ENCODE measurements at places on chromosomes 2 and 18. TPM values are rescaled to one million over a fixed set of nuclear protein-coding genes. Genes with fewer than 3 reads are reported as not detected.

Gene SLC16A14
- total RNA-seq, result 0.60 TPM

Gene NCKAP5
- 0.06 TPM for total RNA-seq

Gene SLC5A7
- total RNA-seq, result not detected

Gene IL1F10
- not detected for total RNA-seq

Gene MDH1B
- total RNA-seq, result 0.20 TPM

DNA sequence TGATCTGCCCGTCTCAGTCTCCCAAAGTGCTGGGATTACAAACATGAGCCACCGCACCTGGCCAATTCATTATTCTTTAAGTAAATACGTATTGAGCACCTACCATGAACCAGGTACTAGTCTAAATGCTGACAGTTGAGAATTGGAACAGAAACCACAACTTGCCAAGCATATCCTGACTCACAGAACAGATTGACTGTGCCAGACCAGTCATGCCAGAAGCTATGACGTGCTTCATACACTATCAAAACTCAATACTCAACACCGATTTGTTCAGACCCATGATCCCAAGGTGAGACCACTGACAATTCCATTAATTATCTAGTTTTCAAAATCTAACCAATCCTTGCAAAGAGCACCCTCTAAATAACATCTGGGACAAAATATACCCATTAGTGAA, 148.6 kb downstream of the B3GNT2 start:
- no peak for DNase-seq

DNA sequence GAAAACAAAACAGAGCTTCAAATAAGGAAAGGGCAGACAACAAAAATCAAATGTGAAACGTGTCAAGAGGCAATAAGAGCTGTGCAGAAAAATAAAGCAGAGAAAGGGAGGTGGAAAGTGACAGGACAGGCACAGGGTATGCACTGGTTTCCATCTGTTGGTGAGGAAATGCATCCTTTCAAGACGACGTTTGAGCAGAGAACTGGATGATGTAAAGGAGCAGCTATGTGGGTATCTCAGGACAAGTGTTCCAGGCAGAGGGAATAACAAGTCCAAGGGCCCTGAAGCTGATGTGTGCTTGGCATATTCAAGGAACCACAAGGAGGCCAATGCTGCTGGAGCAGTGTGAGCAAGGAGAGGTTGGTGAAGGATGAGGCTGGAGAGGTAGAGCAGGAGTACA, 168.9 kb upstream of the SERPINE2 start:
- no peak for DNase-seq

GRCh38 chr2:201406077-201406662, 45.1 kb downstream of the TRAK2 start:
- no peak for DNase-seq

DNA sequence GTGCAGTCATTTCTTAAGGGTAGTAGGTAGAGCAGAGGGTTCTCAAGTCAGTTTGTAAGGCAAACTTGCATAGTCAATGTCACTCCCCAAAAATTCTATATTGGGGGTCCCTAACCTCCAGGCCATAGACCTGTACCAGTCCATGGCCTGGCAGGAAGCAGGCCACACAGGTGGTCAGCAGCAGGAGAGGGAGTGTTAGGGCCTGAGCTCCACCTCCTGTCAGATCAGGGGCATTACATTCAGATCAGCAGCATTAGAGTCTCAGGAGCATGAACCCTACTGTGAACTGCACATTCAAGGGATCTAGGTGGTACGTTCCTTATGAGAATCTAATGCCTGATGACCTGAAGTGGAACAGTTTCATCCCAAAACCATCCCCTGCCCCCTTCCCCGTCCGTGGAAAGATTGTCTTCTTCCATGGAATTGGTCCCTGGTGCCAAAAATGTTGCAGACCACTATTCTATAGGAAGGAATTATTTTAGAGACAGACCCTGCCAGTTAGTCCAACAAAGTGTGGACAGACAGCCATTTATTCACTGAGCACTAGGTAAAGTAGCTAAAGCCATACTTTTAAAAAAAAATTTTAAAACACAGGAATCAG, 6.7 kb downstream of the COA5 start:
- no peak for DNase-seq

GRCh38 chr18:9719421-9719981, 11.4 kb downstream of the RAB31 start:
- no peak for DNase-seq

DNA sequence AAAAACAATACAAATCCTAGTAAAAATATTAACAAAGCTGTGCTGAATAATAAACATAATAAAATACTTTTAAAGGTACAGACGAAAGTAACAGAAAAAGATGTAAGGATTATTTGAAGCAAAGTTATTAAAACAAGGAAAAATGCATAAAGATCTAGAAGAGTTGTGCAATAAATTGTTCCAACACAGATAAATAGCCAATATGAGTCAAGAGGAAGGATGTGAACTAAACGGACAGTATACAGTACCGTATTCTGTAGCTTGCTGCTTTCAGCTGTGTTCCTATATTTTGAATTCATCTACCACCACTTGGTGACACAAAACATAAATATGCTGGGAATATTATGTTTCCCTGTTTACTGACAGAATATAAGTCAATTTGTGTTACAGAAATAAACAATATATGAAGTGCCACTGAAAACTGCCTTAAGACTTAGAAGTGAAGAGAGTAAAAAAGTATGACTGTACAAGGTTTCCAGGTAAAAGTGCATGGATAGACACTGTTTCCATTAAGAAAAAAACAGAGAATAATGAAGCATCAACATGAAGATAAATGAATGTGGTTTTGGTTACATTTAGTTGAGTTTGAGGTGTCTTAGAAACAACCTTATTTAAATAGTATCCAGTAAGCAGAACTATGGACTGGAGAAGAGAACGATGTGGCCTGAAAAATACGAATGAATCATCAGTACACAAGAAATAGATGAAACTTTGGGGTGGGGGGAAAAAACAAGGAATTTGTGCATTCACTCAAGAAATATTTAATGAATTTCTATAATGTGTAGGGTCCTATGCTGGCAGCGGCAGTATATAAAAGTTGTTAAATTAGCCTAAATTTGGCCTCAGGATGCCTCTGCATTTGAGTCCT, 13.1 kb downstream of the PPP3R1 start:
- no peak for DNase-seq

GRCh38 chr2:61658841-61659780, 121.0 kb upstream of the XPO1 start:
- no peak for DNase-seq

GRCh38 chr2:223532161-223532560, 70.0 kb downstream of the SCG2 start:
- no peak for DNase-seq

GRCh38 chr2:161136696-161137324, 23.4 kb upstream of the TANK start:
- peak; percentile 90 for DNase-seq

GRCh38 chr18:49041435-49042245, 90.9 kb upstream of the SMAD7 start:
- peak; percentile 53 for DNase-seq

Measured in T-cell (primary cell).